ENCODE measurements at places on chromosomes 1 and 21.

DNA sequence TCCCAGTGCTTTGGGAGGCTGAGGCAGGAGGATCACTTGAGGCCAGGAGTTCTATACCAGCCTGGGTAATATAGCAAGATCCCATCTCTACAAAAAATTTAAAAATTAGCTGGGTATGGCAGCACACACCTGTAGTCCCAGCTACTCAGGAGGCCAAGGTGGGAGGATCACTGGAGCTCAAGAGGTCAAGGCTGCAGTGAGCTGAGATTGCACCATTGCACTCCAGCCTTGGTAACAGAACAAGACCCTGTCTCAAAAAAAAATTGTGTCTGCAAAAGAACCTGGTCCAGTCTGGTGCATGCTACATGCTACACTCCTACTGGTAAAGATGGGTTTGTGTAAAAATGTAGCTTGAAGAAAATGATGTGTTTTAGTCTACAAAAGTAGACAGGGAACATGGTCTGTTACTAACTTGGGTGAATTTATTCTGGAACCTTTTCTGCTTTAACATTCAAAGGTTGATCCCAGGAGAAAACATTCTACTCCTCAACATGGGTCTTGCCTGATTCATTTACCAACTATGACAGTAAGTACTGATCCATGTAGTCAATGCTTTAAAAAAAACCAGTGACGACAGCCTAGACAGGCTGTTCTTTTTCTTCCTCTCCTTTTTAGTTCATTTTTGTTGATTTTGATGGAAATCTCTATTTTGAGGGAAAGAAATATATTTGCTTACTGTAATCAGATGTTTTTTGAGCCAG is 32.7 kb upstream of the ENAH start:
- DNase-seq = no peak

- peak; percentile 94 for DNase-seq
Observed at GRCh38 chr1:180530501-180530900, 28.1 kb upstream of the ACBD6 start.

DNA sequence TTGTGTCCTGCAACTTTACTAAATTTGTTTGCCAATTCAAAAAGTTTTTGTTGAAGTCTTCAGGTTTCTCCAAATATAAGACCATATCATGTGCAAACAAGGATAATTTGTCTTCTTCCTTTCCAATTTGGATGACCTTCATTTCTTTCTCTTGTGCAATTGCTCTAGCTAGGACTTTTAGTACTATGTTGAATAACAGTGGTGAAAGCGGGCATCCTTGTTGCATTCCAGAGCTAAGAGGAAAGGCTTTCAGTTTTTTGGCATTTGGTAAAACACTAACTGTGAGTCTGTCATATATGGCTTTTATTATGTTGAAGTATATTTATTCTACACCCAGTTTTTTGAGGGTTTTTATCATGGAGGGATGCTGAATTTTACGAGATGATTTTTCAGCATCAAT is 630.0 kb upstream of the ADGRL2 start:
- DNase-seq = no peak

GRCh38 chr1:59041646-59042277 is 255.1 kb upstream of the FGGY start:
- DNase-seq = no peak

GRCh38 chr21:42525029-42525581 is 11.5 kb downstream of the SLC37A1 start:
- no peak for DNase-seq

DNA sequence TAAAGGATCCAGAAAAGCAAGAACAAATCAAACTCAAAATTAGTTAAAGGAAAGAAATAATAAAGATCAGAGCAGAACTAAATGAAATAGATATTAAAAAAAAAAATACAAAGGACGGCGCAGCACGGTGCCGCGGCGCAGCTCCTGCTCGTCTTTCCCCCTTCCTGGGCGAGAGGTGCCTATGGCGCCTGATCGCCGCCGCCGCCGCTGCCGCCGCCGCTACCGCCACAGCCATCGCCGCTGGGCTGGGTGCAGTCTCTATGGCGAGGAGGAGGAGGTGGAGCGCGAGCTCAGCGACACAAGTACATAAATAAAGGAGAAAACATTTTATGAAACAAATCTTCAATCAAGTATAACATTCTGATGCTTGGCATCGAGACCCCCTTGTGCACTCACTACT is 77.6 kb upstream of the VANGL1 start:
- no peak for DNase-seq

DNA sequence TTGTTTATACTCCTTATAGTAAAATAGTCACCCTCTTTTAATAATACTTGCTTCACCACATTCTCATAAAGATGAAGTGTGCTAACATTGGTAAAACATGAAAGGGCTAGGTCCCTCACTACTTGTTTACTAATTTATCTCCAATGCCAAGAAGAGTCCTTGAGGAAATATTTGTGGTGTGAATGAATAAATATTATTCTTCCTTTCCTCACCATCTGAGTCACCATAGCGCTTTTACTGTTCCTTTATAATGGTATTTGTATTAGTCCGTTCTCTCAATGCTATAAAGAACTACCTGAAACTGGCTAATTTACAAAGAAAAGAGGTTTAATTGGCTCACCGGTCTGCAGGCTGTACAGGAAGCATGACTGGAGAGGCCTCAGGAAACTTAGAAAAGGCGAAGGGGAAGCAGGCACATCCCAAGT is 222.8 kb upstream of the ZRANB2 start:
- DNase-seq = no peak

DNA sequence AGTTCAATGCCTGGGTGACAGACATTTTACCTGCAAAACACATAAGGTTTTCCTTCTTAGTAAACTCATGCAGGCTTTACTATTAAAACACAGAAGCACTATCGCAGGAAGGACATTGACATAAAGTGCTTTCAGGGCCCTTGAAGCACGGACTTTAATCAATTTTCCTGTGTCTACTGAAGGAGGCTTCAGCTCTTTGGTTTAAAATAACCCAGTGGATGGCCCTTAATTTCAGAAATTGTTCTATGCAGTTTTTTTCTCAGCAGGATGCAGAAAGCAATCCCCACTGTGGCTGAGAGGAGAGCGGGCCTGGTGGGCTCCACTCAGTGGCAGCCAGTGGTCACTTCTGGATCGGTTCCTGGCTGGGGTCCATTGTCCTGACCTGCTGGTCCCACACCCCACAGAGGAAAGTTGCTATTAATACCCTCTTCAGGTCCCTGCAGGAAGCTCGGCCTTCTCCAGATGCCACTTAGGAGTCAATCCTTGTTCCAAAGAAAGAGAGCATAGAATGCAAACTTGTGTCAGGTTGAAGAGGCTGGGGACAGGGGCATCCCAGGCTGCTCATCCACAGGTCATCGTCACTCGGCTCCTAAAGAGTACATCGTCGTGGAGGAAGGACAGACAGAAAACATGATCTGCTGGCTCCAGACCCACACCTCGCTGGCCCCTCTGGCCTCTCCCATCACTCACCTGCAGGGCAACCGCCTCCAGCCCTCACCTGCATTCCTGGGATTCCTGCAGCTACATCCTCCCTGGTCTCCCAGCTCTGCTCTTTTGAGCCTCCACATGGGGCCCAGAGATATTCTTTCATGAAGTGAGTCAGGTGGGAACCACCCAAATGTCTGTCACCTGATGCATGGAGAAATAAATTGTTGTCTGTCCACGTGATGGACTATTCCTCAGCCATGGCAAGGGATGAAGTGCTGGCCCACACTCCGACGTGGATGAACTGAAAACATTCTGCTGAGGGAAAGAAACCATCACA is 153.1 kb downstream of the PSMG1 start:
- no peak for DNase-seq

GRCh38 chr1:77623066-77623465 is 59.4 kb downstream of the ZZZ3 start:
- no peak for DNase-seq

- DNase-seq = no peak
Observed at GRCh38 chr21:31484219-31484618, 140.2 kb upstream of the TIAM1 start.

DNA sequence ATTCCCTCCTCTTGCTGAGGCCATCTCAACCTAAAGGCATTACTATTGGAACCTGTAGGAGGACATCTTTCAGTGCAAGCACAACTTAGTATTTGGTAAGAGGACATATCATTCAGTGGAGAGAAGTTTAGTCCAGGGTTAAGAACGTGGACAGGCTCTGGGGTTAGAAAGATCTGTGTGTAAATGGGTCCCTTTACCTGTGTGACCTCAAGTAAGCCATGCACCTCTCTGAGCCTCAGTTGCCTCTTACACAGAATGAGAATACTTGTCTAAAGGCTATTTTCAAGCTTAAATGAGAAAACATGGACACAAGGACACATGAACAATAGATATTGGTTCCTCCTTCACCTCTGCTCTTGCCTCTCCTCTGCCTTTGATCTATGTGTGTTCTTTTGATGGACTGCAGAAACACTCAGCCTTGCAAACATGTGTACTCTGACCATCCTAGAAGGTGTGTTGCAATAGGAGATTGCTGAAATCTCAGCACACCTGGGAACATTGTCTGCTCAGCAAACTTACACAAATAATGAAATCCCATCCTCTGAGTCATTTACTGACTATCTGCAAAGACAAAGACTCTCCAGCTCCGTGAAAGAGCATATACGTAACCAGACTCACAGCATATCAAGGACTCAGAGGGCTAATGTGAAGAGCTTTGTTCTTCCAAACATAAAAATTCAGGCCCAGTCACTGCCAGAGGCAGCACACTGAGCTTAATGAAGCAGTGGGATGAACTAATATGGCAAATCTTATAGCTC is 143.8 kb downstream of the DAB1 start:
- DNase-seq = no peak

- no peak for DNase-seq
Observed at GRCh38 chr1:184633785-184634184, 120.9 kb downstream of the EDEM3 start.

GRCh38 chr1:1577367-1578011 is 2.8 kb upstream of the SSU72 start:
- no peak for DNase-seq
